ENCODE measurements at places on chromosomes 7 and 10.

- no peak for DNase-seq
Measured at GRCh38 chr7:69422574-69422985, 175.7 kb upstream of the AUTS2 start.

- peak; percentile 67 for DNase-seq
Measured at GRCh38 chr10:98404571-98405359, 10.2 kb downstream of the PYROXD2 start.

- DNase-seq, result no peak
Measured at GRCh38 chr7:119256446-119257131, 1016.4 kb upstream of the KCND2 start.

DNA sequence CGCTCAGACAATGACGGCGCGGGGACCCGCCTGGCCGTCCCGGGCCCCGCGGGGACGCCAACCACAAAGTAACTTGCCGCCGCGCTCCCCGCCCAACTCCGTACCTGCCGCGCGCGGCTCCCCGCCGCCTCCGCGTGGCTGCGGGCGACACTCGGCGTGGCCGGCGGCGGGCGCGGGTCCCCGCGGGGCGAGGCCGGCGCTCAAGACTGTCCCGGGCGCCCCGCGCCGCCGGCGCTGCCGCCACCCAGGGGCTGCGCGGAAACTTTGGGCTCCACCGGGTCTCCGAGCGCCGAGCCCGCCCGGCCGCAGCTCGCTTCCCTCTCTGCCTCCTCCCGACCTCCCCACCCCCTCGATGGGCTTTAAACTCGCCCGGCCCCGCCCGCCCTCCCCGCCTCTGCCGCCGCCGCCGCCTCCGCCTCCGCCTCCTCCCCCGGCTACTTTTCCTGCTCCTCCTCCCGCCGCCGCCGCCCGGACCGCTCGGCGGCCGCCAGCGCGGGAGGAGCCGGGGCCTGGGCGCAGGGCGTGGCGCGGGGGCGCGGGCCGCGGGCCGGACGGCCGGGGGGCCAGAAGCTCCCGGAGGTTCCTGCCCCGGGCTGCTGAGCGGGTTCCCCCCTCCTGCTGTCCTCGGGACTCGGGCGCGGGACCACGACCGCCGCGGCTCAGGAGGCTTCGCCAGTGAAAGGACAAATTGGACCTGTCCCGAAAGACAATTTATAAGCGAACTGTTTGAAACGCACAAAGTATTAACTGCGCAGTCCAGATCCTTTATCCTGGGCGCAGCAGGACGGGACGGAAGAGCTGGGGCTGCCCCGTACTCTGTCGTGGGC is 10.6 kb upstream of the GRB10 start:
- peak; percentile 83 for DNase-seq

- no peak for DNase-seq
Measured at GRCh38 chr7:38878694-38879457, 30.1 kb downstream of the VPS41 start.

GRCh38 chr10:29957236-29957635 is 102.2 kb downstream of the JCAD start:
- DNase-seq, result no peak

DNA sequence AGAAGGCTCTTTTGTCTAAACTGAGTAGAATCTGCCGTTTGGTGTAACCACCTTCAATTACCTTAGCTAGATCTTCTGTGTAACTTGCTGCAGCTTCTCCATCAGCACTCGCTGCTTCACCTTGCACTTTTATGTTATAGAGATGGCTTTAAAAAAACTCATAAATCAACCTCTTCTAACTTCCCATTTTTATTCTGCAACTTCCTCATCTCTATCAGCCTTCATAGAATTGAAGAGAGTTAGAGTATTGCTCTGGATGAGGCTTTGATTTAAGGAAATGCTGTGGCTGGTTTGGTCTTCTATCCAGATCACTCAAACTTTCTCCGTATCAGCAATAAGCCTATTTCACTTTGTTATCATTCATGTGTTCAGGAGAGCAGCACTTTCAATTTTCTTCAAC is 1131.9 kb upstream of the CELF2 start:
- no peak for DNase-seq

DNA sequence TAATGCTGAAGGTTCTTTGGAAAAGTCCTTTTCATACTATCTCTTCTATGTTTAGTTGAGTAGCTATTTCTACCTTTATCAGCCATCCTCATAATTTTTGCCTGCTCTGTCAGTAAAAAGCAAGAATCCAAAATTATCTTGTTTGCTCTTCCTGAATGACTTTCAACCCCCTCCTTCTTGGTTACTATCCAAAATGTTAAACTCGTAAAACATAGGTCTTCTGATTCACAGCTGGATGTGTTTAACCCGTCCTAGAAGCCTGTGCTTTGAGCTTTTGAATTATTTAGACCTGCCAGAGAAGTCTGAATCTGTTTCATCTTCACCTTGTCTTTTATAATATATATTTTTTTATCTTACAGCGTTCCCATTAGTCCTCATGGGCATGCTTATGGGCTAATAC is 136.4 kb upstream of the MDFIC start:
- no peak for DNase-seq

DNA sequence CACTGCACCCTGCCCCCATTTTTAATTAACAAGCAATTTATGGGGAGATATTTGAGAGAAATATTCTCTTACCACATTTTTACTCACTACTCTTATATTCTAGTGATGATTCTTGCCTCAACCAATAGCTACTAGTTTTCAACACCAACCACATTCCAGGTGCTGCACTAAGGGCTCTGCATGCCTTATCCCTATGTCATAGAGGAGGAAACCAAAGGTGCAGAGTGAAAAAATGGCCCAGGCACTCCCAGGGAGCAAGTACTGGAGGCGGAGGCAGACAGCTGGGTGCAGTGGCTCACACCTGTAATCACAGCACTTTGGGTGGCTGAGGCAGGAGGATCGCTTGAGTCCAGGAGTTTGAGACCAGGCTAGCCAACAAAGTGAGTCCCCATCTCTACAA is 35.5 kb upstream of the TPST1 start:
- DNase-seq, result no peak

DNA sequence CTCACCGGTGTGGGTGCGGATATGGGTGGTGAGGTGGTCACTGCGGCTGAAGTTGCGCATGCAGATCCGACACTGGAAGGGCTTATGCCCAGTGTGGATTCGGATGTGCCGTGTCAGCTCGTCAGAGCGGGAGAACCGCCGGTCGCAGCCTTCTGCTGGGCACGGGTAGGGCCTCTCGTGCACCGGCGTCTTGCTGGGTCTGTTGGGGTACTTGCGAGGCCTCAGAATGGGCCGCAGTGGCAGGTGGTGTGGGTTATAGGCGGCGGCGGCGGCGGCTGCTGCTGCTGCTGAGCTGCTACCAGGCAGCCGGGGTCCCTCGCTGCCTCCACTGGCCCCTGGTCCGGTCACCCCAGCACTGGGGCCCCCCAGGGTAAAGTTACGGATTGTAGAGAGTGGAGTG is 2.7 kb downstream of the EGR2 start:
- DNase-seq, result no peak

DNA sequence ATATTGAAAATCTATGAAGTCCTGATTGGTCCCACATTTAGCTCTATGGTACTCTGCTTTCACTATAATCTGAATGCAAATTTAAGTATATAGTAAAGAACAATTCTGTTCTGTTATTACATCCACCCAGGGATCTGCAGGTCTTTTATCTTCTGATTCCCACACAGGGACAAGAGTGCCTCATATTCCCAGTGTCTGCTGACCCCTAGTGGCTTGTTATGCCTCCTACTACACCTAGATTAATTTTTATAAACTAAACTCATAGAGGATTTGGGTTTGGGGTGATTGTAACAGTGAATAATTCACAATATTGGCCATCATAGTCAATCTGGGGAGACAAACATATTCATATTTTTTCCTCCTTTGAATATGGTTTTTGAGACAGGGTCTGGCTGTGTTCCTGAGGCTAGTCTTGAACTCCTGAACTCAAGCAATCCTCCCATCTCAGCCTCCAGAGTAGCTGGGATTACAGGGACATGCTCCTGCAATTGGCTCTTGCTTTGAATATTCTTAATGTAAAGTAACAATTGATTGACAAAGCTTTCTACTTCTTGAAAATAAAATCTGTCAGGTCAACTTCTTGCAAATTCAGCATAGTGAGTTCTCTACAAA is 282.1 kb downstream of the KCND2 start:
- peak; percentile 56 for DNase-seq

DNA sequence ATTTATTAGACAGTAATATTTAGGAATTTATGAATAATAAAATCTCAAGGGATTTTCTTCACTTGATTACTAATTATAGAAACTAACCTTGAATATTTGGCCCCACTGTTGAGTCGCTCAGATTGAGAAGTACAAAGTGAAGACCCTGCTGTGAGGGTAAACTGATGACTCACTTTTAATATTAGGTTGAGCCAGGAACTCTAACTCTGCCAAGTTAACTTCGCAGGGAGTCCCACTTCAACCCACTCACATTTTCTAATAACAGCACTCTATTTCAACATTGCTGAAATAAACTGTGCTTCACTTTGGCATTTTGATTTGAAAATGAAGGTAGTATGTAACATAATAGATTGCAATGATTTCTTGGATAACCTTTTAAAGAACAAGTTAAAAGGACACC is 200.7 kb downstream of the POLR1F start:
- no peak for DNase-seq

GRCh38 chr10:677750-678661 is 11.5 kb downstream of the DIP2C start:
- DNase-seq, result no peak

DNA sequence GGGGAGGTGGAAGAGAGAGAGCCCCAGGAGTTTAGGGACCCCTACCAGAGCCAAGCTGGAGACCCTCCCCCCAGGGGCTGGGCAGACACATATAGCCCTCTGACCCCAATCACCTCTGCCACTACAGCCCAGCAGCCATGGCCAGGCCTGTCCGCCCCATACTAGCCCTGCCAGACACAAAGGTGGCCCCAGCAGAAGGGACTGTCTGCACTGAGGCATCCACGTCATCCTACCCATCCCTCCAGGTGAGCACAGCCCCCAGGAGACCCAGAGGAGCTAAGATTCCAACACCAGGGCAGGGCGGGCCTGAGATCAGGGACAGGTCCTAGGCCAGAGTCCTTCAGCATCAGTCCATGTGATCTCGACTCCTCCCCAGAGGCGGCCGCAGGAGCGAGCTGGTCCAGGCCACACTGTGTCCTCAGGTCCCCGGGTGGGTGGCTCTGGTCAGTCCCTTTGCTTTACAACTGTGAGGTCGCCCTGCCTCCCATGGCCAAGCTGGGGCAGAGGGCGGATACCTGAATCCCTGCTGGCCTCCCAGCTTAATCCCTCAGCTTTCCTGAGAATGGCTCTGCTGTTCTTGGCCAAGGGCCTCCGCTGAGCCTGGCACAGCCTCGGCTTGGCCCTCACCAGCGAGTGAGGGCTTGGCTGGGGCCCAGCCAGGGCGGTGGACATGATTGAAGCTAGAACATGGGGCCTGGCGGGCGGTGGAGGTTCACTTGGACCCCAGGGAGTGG is 14.3 kb upstream of the ELN start:
- DNase-seq, result no peak

DNA sequence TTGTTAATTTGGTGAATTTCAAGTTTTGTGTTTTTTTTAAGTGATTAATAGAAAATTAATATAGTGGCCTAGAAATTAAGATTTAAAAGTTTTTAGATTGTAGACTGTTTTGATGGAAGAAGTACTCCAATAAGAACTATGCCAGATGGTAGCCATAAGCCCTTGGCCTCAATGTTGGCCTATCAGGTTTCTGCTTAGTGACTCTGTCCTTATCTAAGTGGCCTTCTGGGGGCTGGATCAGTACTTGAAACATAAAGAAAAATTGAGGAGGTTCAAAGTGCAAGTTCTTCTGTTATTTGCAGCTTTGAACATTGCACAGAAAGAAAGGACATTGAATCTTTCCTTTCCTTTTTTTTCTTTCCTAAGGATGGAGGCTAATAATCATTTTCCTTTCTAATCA is 9.9 kb downstream of the CCDC126 start:
- DNase-seq, result no peak

DNA sequence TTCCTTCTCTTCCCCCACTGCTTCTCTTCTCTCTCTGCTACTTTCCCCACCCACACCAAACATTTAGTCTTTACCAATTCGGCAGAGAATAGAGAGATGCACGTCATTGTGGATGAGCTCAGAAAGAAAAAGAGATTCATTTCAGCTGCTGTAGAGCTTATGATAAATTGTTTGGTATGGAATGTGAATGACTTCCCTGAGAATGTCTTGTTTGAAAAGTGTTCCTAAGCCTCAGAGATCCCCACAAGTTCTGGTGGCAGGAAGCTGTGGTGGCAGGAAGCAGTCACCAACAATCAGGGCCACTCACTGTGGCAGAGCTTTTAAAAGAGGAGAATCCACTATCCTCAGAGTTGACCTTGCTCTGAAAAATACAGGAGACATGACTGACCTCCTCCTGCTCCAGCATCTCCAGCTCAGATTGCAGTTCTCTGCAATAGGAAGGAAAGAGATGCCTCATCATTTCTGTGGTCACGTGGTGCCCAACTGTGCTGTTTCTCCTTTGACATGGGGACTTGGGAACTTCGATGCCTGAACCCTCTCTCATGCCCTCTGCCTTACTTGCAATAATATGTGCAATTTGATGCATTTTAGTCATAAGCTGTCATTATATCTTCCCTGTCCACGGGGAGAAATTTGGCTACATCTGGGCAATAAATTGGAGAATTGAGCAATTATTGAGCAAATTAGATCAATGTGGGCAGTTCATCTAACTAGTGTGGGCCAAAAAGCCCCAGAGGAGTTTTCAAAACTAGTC is 76.5 kb downstream of the BMPER start:
- peak; percentile 89 for DNase-seq

DNA sequence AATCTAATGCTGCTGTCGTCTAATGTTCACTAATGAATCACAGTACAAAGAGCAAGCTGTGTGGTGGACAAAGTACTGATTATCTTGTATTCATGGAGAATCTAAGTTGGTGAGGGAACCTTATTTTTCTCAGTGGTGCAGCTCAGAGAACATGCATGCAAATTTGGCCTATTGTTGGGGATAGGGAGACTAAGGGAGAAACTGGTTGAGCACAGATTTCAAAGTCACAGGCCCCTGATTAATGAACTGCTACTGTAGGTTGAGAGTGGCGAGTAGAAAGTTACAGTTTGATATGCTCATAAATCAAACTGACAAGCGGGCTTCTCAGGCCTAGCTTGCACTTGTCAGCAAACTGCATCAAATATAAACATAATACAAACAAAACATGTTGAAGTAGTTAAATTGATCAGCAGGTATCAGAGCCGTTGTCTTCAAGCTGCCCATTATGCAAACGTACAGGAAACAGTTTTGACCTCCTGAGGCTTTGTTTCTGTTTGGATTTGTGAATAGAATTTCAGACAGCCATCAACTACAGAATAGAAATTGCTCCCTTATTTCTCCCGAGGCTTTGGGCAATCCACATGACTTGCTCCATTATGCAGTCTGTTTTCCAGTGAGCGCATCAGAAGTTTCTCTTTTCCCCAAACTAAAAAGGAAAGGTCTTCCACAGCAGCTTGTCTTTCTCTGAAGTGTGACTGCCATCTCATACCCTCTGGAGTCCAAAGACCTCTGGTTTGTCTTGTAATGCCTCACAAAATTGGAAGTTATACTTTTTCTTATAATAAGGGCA is 215.8 kb downstream of the FOXP2 start:
- DNase-seq, result no peak

GRCh38 chr10:3452173-3452626 is 279.6 kb upstream of the PITRM1 start:
- DNase-seq, result peak; percentile 99
